ENCODE measurements at places on chromosomes 13 and 19.

DNA sequence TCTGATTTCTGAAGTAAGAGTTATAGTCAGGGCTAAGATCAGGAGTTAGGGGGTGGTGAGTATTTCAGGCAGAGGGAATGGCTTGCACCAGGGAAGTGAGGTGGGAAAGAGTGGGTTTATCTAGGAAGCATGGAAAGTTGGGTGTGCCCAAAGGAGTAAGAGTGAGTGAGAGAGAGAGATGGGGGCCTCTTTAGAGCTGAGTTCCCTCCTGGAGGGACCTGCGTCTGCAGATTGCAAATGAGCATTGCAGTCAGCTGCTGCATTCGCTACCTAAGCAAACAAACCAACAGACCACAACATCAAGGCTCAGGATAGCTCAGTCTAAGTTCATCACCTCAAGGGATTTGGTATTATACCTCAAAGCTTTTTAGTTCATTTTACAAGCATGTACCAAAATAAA is 405.8 kb downstream of the FGF9 start:
- no peak for DNase-seq

- no peak for DNase-seq
Observed at GRCh38 chr19:18107235-18107634, 9.7 kb downstream of the MAST3 start.

- no peak for DNase-seq
Observed at GRCh38 chr19:43847884-43848283, 20.8 kb downstream of the ZNF283 start.

- DNase-seq: no peak
Observed at GRCh38 chr13:30869491-30869890, 36.6 kb upstream of the MEDAG start.

DNA sequence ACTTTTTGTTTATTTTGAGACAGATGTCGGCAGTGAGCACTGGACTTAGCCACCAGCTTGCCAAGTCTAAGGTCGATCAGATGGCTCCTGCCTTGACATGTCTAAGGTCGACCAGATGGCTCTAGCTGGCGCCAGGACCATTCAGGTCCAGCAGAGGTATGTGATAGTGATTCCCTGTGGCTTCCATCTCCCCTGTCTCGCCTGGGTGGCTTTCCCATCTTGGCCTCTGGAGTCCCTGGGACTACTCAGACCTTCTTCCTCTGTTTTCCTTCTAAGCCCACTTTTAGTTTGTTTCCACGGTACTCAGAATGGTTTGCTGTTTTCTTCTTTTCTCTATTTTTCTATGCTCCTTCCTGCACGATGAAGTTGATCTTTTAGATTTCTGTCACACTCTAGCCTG is 1435.7 kb downstream of the UQCRFS1 start:
- no peak for DNase-seq

GRCh38 chr13:111954661-111955411 is 112.1 kb upstream of the SOX1 start:
- no peak for DNase-seq

DNA sequence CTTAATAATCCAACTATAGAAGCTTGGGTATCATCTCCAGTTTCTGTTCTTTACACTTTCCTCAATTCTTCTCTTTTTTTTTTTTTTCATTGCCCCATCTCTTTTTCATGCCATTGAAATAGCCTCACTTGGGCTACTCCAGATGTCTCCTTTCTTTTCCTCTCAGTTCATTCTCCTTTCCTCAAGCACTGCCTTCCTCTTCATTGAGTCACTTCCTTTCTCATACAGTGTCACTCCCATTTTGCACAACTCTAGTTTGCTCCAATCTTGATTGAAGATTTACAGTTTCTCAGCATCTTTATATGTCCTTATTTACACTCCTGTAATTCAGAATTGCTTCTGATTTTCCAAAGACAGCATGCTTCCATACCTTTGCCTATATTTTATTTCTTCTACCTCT is 61.3 kb downstream of the IPO5 start:
- DNase-seq: no peak

DNA sequence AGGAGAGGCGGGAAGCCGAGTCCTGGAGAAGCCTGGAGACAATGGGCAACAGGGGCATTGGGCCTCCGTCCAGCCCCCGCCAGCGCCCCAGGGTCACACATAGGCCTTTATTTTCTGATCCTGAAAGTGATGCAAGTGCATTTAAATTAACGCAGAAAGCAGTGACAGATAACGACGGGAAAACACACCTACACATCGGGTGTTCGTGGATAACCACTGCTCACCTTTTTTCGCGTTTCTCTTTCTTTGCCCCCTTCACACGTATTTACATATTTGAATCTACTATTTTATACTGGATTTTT is 30.4 kb upstream of the GRTP1 start:
- no peak for DNase-seq

- no peak for DNase-seq
Observed at GRCh38 chr13:84446972-84447639, 564.8 kb upstream of the SLITRK1 start.

- no peak for DNase-seq
Observed at GRCh38 chr13:99800951-99801350, 170.6 kb downstream of the ZIC5 start.

DNA sequence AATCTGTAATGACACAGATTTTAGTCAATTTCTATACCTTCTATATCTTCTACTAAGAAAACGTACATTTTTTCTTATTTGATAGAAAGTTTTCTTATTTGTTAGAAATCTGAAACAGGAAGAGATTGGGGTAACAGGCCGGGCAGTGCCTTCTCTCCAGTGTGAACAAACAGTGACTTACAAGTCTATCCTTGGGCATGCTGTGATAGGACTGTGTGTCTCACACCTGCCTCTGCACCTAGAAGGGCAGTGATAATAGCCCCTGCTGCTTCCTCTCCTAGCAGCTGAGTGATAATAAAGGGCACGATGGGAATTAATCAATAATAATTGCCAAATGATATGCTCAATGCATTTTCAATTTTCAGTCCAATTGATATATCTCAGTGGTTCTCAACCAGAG is 1.4 kb downstream of the TMEM272 start:
- DNase-seq: no peak

GRCh38 chr13:76892488-76892887 is 6.3 kb upstream of the KCTD12 start:
- no peak for DNase-seq

DNA sequence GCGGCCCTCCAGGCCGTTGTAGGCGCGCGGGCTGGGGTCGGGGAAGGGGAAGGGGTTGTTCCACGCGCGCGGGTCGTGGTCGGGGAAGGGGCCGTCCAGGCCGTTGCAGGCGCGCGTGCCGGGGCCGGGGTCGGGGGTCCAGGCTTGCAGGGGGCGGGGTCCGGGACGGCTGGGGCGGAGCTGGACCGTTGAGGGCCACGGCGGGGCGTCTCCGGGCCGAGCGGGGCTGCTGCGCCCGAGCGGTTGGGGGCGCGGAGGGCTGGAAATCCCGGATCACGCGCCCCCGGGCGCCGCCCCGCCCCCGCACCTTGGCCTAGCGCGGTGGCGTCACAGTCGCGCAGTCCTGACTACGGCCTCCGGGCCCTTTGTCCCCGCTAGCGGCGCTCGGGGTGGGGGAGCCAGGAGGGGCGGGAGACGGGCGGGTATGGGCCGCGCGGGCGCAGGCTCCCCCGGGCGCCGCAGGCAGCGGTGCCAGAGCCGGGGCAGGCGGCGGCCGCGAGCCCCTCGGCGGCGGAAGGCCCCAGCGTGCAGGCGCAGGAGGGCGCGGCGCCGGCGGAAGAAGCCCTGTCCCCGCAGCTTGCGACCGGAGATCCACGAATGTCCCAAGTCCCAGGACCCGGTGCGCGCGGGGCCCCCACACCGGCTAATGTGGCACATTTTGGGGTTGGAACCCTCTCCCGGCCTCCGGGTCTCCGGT is 665 bp downstream of the GPX4 start:
- peak; percentile 90 for DNase-seq
